Activated CD8-positive, alpha-beta memory T cell treated with anti-CD3 and anti-CD28 coated beads for 4 hours (primary cell): ENCODE measurements at places on chromosomes 13 and 19.

- DNase-seq, result no peak
Measured at GRCh38 chr19:57803594-57804325, 11.0 kb downstream of the ZNF552 start.

- no peak for DNase-seq
Measured at GRCh38 chr13:50843257-50844083, at the start of gene DLEU7. TSS of gene DLEU7 (minus strand) at chr13:50843692. CDS start at chr13:50843646, 46 bp downstream.

- no peak for DNase-seq
Measured at GRCh38 chr19:40465025-40465556, 454 bp downstream of the BLVRB start.

GRCh38 chr19:2333807-2334211 is 5.3 kb downstream of the SPPL2B start:
- DNase-seq, result no peak

- no peak for DNase-seq
Measured at GRCh38 chr19:18104793-18105131, 7.2 kb downstream of the MAST3 start.

GRCh38 chr13:45595965-45596364 is 19.6 kb downstream of the ERICH6B start:
- DNase-seq, result no peak

DNA sequence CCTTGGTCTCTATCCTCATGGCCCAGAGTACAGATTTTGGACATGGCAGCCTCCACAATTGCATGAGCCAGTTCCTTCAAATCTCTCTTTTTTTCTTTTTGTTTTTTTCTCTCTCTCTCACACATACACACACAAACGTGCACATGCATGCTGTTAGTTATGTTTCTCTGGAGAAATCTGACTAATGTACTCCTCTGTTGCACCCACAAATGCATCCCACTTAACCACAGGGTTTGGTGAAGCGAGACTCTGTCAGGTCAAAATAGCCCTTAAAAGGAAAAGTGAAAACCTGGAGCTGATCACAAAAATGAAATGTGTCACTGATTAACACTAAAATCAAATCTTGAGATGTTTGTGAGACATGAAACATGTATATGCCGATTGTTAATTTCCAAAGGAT is 374.6 kb upstream of the ARGLU1 start:
- DNase-seq, result no peak

DNA sequence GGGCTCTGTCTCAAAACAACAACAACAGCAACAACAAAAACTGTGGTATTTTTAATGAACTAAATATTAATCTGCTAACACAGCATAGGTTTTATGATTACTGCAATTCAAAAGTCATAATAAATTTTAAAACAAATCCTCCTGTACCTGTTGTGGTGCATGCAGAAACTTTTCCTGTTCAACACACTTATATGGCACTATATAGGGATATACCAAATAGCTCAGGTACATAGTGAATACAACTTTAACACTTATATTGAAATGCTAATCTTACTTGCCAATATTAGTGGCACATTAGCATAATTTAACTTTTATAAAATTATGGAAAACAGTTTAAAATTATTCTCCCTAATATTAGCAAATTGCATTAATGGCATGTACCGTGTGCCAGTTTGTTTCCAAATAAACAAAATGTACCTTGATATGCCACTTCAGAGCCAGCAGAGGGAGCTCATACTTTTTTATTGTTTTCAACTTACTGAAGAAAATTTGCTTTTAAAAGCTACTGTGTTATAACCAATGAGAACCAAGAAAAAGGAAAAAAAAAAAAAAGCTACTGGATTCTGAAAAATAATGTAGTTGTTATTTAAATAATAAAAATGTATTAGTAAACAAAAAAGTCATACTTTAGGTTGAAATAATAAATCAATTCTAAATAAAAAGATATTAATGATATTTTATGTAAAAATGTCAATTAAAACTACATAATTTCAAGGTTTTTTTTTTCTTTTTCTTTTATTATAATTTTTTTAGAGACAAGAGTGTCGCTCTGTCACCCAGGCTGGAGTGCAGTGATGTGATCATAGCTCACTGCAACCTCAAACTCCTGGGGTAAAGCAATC is 18.0 kb upstream of the RBM26 start:
- no peak for DNase-seq
